ENCODE measurements at places on chromosomes 5 and 9.

DNA sequence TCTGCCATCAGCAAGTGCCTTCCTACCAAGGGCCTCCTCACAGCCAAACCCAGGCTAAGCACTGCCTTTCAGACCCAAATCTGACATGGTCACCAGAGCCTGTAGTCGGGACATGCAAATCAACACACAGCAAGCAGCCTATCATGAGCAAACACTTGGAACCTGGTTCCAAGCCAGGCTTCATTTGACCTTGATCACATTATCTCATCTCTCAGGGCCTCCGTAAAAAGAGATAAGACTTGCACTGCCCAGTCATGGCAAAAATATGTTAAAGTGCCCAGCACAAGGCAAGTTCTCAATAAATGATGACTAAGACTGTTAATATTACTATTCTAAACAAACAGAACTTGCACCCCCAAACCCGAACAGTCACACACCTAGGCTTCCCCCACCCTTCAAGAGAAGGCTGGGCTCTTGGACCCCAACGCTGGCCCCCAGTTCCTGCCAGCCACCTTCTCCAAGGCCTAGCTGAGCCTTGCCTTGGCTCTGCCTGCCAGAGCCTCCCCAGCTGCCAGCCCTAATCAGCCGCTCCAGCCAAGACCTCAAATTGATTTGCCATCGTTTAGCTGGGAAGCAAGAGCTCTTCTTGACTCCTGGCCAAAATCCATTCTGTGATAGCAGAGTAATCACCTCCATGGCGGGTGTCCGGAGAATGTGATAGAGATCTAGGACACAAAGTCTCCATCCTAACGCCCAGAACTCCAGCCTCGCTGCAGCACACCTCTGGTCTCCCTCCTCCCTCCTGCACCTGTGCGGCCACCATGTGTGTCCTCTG is 18.7 kb downstream of the CPLX2 start:
- no peak for DNase-seq

DNA sequence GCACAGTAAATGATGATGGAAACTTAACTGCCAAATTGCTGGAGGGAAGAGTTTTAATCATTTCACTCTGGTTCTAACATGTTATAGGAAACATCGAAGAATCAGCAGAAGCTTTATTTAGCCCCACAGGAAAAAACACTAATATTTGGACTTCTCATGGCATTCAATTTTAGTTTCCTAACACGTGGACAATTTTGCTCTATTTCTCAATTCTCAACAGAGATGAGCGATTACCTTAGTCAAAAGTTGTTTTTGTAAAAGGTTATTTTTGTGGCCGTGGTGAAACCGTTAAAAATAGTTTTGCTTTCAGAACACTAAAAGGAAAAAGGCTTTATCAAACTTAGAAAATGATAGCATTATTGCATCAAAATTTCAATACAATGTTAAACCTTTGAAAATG is 235.2 kb downstream of the PLK2 start:
- no peak for DNase-seq

GRCh38 chr9:534886-535285 is 306.6 kb upstream of the DMRT1 start:
- DNase-seq, result no peak

- peak; percentile 15 for DNase-seq
Observed at GRCh38 chr9:36074870-36075532, 38.3 kb downstream of the RECK start.

DNA sequence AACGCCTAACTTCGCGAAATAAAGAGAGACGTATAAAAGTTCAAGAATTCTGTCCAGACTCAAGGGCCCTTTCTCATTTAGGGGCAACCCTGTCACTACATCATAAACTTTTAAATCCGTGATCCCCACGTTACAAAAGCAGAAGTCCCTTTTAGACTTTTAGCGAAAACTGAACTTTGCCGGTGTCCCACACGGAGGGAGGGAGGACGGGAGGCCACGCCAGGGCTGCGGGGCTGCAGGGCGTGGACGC is 515 bp upstream of the F2R start:
- no peak for DNase-seq

DNA sequence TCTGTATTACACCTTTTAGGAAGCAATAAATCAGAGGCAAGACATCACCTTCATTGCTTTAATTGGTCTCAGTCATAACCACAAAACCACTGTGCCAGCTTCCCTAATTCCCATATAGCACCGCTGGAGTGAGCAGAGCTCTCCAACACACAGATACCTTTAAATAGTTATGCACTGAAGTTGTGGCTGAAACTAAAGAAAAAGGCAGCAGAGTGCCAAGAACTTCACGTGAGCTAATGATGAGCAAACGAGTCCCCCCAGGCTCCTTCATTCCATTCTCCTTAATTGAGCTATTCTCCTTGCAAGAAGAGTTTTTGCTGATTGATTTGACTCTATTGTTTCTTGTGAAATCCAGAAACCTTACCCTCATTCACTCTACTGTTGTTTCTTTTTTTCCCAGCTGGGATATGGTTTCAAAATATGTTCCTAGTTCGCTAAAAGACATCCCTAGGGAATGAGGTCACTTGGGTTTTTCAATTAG is 501.5 kb downstream of the SPATA31D1 start:
- no peak for DNase-seq

DNA sequence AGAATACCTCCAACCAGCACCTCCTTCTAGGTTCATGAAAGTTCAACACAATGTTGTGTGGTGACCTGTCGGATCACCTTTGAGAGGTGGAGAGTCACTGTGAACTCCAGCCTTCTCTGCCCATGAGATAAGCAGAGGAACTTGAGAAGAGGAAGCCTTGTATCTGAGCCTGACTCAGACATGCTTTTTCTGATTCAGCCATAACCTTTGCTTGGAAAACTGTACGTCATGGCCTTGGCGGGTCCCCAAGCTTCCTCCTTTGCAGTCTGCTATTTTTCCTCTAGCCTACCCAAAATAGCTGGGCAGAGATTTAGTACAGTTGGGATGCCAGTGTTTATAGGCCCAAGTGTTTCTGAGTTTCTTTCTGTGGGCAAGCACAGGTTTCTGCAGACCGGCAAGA is 274.7 kb downstream of the CETN3 start:
- DNase-seq, result no peak

GRCh38 chr5:133083901-133084300 is 32.1 kb downstream of the HSPA4 start:
- no peak for DNase-seq

- no peak for DNase-seq
Observed at GRCh38 chr5:124182133-124182532, 564.3 kb downstream of the ZNF608 start.

DNA sequence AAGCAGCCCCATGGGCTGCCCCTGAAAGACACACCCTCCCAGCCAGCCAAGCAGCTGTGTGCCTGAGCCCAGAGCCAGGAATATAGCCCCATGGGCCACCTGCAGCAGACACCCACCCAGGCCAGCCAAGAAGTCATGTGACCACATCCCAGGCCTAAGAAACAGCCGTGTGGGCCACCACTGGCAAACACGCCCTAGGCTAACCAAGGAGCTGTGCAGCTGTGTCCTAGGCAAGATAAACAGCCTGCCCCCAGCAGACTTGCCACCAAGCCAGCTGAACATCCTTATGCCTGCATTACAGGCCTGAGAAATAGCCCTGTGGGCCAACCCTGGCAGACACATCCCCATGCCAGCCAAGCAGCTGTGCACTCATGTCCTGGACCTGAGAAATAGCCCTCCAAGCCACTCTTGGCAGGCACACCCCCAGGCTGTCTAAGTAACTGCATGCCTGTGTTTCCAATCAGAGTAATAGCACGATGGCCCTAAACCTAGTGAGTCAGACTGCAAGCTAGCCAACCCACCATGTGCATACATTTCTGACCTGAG is 143.0 kb downstream of the ADAMTS6 start:
- no peak for DNase-seq

- no peak for DNase-seq
Observed at GRCh38 chr5:118554241-118554640, 434.1 kb downstream of the DTWD2 start.

DNA sequence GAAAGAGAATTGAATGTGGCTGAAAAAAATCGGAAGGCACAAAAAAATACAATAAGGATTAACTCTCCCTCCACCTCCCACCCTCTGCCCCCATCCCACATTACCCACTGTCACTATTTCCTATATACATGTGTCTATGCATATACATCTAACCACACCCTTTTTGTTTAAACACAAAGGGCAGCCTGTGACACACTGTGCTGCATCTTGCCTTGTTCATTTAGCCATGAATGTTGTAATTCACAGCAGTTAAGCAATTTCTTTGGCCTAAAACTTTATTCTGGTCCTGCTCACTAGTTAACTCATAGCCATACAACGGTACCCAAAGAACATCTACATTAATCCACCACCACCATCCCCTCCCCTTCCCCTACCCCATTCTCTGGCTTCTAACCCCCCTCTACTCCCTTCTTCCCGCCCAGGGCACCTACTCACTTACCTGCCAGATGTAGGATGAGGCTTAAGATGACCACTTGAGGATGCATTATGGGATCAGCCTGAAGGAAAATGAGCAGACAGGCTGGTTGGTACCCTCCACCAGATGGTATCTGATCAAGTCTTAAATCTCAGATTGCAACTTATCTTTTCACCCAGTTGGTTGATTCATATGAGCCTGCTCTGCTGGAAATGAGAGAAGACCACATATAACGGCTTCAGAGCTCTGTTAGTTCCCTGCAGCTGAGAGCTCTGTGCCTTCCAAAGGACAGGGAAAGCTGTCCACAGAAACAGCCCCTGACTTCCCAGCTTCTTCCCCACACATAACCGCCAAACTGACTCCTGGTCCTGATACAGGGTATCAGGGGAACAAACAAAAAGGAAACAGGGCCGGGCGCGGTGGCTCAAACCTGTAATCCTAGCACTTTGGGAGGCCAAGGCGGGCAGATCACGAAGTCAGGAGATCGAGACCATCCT is 1.2 kb downstream of the HAVCR1 start:
- no peak for DNase-seq

GRCh38 chr5:73748510-73749400 is 122.8 kb downstream of the ARHGEF28 start:
- DNase-seq, result no peak

- DNase-seq, result no peak
Observed at GRCh38 chr9:81108821-81109220, 580.5 kb downstream of the TLE1 start.

- DNase-seq, result no peak
Observed at GRCh38 chr5:102090770-102091169, 205.3 kb downstream of the SLCO4C1 start.

DNA sequence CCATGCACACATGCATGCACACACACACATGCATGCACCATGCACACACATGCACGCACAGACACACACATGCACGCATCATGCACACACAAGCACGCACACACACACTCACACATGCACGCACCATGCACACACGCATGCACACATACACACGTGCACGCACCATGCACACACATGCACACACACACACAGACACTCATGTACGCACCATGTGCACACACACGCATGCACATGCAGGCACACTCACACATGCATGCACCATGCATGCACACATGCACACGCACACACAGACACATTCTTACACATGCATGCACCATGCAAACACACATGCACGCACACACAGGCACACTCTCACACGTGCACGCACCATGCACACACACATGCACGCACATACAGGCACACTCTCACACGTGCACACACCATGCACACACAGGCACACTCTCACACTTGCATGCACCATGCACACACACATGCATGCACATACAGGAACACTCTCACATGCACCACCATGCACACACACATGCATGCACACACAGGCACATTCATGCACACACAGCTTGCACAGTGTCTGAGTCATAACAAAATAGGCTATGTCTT is 117.5 kb downstream of the TENT4A start:
- no peak for DNase-seq

GRCh38 chr5:115568668-115569067 is 24.1 kb upstream of the FEM1C start:
- no peak for DNase-seq

DNA sequence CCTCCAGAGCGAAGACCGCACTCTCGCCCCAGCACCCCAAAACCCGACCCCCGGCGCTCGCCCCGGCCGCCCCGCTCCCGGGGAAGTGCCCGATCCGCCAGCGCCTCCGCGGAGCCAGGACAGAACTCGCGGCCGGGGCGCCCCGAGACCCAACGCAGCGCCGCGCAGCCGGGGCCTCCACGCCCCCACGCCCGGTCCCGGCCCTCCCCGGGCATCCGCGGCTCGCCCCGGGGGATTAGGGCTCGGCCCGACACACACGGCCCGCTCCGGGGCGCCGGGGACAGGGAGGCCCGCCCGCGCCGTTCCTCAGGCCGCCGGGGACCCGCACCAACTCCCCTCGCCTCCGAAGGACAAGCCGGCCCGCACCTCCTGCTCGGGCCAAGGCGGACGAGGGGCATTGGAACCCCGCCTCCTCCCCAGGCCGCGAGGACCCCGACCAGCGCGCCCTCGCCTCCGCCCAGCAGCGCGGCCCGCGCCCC is 544 bp downstream of the FNBP1 start:
- DNase-seq, result no peak

DNA sequence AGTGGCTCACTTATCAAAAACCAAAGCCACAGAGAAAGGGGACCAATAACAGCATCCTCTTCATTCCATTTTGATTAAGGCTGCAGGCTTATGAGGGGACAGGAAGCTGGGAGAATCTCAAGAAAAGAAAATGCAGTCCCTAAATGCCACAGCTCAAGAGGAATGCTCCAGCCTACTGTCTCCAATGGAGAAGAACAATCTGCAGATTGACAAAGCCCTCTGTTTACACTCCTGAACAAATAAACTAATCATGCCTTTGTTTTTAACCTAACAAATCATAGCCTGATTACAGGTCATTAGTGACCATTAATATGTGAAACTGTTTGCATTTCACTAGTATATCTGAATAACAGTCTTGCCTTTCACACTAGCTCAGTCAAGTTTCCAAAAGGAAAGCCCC is 26.5 kb downstream of the PPP2R2B start:
- no peak for DNase-seq

DNA sequence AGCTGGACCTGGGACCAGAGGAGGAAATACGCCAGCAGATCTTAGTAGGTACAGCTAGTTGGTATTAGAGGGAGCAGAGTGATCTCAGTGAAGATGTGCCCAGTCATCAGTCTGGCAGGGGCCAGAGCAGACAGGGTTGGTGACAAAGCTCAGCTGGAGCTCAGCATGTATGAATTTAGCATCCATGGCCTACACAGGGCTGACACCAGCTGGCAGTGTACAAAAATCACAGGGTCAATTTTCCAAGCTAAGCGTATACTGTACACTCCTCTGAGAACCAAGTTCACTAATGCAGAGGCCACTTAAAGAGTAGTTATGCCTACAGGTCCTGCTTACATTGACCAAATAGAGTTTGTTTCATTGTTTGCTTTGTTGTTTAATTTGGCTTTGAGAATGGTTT is 146.6 kb downstream of the SLC24A2 start:
- DNase-seq, result no peak

- DNase-seq, result no peak
Observed at GRCh38 chr5:38758774-38759600, 86.8 kb upstream of the OSMR start.

DNA sequence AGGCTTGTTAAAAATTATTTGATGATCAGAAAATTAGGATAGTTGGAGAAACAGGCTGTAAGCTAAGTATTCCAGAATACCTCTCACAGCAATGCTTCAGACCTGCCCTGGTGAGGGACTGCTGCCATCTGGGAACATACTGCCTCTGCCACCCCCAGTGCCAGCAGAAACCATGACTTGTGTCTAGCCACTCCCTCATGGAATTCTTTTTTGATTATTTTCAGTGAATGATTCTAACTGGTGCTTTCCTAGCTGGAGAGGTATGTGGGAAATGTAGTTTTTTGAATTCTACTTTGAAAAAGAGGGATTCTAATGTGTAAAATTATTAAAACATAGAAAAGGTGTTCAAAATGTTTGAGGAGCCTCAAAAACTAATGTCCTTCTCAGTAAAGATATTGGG is 126.3 kb downstream of the HMHB1 start:
- DNase-seq, result no peak

GRCh38 chr9:90310521-90310876 is 332.1 kb downstream of the DIRAS2 start:
- DNase-seq, result no peak

All from hematopoietic multipotent progenitor cell treated with erythropoietin and hydrocortisone succinate and interleukin-3 and kit ligand, for 17 days (in vitro differentiated cells).